Heart left ventricle (tissue), 16 donors: ENCODE measurements at places on chromosomes 16 and 17. TPM values are rescaled to one million over a fixed set of nuclear protein-coding genes. Genes with fewer than 3 reads are reported as not detected.

The CACNG1 gene
- not detected for total RNA-seq

The CA5A gene
- not detected for total RNA-seq

The SRCIN1 gene
- 0.81 TPM for total RNA-seq

The TVP23A gene
- not detected for total RNA-seq

The SMTNL2 gene
- total RNA-seq = 15.6 TPM
